ENCODE measurements at places on chromosomes 6 and 20.

GRCh38 chr6:159463119-159463829, 229.8 kb downstream of the SOD2 start:
- DNase-seq, result no peak

DNA sequence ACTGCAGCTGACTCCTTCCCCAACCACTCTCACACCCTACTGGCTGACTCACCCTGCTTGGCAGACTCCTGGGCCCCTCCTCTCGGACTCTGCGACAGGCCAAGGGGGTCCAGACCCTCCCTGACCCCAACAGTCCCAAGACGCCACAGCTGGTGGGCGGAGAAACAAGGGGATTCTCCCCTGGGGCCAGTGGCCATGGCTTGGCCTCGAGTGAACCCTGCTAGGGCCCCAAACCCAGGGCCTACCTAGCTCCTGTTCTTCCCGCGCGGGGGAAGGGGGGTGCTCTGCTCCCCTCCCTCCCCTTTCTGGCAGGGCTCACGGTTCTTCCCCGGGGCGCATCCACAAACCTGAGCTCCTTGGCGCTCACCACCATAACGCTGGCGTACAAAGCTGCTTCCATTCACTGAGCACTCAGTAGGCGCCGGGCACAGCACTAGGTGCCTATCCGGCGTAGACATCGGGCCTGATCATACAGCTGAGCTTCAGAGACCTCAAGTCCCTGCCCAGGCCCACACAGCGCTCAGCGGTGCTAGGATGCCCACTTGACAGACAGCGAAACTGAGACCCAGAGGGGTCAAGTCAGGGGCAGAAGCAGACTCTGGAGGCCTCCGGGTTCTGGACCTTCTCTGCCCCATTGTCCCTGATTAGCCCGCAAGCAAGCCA, 597 bp downstream of the ADA start:
- no peak for DNase-seq

GRCh38 chr6:129981598-129981997, 36.8 kb upstream of the L3MBTL3 start:
- DNase-seq, result no peak

DNA sequence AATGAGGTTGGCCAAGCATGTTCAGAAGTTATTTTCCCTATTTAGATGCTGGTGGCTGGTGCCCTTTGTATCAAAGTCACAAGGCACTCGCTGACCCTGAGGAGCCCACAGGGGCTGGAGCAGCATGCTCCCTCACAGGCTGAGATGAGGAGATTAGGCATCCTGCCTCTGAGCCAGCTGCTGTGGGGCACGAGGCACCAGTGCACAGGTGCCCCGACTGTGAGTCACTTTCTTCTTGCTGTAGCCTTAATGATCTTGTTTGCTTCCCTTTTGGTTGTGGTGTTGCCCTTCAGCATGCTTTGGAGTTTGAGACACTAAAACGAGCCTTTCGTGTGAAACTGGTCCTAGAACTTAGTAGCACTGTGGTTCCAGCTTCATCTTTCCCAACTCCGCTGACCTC, 4.3 kb downstream of the PSMG4 start:
- no peak for DNase-seq

GRCh38 chr20:48538856-48539255, 288.9 kb downstream of the PREX1 start:
- DNase-seq, result no peak

DNA sequence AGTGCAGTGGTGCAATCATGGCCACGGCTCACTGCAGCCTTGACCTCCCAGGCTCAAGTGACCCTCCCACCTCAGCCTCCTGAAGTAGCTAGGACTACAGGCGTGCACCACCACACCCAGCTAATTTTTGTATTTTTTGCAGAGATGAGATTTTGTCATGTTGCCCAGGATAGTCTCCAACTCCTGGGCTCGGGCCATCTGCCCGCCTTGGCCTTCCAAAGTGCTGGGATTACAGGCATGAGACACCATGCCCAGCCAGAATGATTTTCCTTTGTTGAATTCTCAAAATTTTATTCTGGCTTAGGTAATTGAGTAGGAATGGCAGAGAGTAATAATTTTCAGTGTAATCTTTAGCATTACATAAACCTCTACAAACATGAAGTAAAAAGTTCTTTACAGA, 37.1 kb downstream of the SLC16A10 start:
- DNase-seq, result no peak

DNA sequence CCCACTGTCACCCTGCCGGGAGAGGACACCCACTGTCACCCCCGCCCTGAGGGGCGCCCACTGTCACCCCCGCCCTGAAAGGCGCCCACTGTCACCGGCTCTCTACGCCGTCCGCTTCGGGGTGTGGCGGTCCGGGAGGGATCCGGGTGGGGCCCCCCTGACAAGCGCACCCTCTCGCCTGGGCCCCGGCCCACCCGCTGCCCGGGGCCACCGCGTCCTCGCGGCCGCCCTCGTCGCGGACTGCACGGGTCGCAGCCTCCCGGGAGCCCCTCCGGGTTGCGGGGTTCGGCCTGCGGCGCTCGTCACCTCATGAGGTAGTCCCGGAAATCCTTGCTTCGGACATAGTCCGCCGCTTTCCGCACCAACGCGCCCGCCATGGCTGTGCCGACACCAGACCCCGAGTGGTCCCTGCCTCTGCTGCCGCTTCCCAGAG, 224 bp downstream of the MPC1 start:
- peak; percentile 6 for DNase-seq

DNA sequence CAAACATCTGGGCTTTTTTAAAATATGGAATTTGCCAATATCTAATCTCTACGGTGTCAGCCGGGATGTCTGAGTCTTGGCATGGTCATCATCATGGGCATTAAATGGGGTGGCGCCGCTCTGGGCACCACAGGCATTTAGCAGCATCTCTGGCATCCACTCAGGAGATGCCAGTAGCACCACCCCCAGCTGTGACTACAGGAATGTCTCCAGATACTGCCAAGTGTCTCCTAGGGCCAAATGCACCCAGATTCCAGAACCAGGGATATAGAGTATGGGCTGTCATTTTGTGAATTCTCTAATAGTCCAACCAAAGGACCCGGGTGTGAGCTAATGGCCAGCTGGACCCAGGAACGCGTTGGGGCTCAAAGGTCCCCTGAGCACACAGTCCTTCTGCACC, 361.0 kb downstream of the TAF4 start:
- DNase-seq, result no peak

DNA sequence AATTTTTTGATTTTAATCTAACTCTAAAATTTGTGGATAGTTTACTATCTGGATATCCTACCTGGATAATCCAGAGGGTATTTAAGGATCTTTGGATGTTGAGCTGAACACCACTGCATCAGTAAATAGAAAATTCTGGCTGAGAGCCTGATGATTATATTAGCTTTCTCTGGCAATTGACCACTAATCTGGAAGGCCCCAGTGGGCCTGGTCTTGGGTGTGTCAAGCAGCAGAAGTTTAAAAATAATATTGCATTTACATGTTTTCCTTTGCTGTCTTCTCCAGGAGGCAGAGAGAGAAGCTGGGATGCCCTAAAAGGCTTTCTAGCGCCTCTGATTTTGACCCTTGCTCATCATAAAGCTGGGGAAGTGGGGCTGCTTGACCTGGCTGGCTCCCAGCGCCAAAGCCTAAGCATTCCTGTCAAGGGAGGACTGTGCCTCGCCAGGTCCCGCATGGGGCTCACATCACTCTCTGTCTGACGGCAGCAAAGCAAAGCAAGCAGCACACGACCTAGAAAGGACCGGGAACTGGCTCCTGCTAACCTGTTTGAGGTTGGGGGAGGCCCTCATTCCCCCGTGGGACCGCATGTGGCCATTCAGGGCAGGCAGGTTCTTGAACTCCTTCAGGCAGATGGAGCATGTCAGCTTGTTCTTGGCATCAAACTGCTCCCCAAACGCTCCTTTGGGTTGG, 46.6 kb upstream of the MRPS10 start:
- no peak for DNase-seq

DNA sequence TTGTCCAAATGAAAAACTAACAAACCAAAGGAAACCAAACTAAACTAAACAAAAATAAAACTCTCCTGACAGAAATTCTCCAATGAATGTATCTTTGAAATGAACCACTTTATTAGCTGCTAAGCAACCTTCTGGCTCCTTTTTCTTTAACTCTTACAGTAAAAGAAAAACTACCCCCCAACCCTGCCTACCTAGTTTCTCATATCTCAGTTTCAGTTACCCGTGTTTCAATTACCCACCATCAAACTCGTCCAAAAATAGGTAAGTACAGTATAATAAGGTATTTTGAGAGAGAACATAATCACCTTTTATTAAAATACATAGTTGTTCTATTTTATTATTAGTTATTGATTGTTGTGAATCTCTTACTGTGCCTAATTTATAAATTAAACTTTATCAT, 177.4 kb upstream of the THEMIS start:
- DNase-seq, result no peak

DNA sequence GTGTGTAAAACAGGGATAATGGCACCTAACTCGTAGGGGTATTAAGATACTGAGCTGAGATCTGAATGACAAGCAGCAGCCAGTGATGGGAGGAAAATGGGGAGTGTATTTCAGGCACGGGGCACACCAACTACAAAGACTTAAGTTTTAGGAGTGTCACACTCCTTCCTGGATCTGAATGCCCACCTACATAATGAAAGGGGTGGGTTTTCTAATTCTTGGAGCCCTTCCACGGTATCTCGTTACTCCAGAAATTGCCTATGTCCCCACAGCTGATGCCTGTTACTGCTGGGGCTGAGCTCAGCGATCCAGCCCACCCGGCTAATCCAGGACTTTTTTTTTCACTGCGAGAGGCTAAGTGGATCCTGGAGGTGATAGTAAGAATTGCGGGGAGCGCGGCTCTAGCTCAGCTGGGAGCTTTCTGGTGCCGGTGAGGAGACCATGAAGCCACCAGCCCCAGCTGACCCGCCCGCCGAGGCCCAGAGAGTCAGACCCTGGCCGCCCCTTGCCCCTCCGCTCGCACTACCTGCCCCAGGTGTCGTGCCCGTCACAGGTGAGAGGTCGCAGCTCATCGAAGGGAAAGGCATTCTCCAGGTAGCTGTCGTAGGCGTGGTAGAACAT, 727 bp downstream of the EDEM2 start:
- DNase-seq, result no peak

DNA sequence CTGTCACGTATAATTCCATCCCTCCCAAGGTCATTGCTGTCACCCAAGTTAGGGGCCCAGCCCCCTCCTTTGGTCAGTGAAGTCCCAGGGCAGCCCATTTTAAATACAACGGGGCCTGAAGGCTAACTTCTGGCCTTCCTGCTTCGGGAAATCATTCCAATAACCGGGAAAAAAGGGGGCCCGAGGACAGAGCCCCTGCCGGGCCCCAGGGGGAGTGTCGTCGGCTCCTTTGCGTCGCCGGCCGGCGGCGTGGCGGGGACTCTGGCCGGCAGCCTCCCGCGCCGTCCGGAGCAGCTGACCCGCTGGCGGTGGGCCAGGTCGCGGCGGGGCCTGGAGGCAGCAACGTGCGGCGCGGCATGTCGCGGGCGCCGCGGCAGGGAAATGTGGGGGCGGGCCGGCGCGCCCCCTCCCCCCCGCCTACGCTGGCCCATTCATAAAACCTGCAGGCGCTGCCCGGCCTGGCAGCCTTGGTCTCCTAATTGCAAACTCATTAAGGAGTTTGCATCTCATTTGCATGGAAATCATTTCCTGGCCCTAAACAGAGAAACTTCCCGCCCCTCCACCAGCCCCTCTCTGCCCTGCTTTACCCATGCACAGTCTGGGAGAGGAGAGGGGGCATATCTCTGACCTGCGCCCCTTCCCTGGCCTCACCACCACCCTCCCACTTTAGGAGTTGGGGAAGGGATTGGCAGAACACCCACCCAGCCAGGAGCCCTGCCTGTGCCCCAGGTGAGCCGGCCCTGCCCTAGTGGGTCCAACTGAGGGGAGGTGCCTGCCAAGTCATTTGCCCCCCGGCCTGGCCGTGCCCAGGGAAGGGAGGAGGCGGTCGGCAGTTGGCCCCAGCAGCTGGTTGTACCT, 50.7 kb downstream of the MRPL14 start:
- DNase-seq, result no peak

GRCh38 chr6:157173776-157174175, 149.5 kb downstream of the TMEM242 start:
- DNase-seq, result no peak

- no peak for DNase-seq
Measured at GRCh38 chr6:128710315-128710714, 172.6 kb upstream of the LAMA2 start.

DNA sequence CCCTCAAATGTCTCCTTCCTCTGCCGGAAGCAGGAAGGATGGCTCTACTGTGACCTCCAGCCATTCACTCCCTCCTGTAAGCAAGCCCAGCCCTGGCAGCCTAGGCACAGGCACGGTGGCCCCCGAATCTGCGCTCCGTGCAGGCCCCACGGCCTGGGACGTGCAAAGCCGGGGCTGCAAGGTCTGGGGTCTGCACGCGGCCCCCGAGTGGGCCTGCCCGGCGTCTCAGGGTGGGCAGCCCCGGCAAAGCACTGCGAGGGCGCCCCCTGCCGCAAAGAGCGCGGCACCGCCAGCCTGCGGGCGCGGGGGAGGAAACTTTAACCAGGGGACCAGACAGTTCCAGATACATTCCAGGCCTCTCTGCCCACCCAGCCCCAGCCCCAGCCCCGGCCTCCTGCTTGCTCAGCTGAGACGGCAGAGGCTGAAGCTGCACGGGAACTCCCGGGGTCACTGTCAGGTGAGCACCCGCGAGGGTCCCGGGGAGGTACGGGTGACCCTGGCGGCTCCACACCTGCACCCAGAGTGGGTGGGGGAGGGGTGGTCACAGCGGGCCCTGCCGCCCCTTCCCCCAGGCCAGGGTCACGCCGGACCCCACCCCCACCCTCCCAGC, 98.8 kb downstream of the ASXL1 start:
- DNase-seq, result no peak

DNA sequence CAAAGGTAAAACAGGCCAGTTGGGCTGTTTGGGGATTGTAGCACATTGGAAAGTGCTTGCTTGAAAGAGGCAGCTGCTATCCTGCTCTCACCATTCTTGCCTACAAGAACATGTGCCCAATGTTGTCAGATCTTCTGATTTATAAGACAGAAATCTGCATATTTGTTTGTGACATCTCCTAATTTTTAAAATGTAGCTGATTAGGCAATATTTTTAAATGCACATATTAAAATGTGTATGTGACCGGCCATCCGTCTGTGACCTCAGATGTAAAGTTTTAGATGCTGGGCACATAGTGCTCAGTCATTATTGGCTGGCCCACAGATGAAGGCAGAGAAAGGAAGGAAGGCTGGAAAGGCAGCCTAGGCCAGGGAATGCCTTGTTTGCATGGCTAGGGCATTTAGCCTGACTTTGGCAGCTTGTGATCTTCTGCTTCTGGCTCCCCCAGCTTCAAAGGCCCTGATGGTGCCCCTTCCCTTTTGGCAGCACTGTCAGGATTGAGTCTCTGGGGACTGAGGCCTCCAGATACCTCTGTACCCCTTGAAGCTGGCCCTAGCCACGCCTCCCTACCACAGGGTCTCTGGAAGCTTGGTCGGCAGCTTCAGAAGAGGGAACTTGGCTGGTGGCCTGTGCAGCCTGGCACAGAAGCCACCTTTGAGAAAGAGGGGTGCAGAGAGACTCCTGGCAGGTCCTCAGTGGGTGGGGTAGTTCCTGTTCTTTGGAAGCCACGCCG, 6.4 kb downstream of the SNPH start:
- no peak for DNase-seq

DNA sequence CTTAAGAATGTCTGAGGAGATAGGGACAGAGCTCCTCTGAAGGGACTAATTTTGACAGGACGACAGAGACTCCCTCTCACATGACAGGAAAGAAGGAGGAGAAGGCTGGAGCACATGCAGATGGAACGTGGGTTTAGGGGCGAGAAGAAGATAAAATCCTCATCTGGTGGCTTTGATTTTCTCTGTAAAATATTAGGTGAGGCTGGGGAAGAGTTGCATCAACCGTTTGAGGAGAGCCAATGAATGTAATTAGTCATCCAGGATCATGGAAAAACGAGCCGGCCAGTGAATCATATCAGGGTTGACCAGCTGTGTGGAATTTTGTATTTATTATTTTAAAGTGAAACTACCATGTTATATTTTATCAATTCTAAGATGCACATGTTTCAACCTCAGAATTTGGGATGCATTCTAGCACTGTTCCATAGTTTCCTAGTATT, 46.9 kb upstream of the ADGRF4 start:
- DNase-seq, result no peak

All from stimulated activated CD4-positive, alpha-beta T cell treated with anti-CD3 and anti-CD28 coated beads, TNF-alpha, amount 100 ng/mL, for 4 hours (primary cell).